Aorta (tissue), 5 donors: ENCODE measurements at places on chromosomes 16 and 17. TPM values are rescaled to one million over a fixed set of nuclear protein-coding genes. Genes with fewer than 3 reads are reported as not detected.

The KRT33B gene
- total RNA-seq: not detected

The MYO15A gene
- 3.1 TPM for total RNA-seq

DNA sequence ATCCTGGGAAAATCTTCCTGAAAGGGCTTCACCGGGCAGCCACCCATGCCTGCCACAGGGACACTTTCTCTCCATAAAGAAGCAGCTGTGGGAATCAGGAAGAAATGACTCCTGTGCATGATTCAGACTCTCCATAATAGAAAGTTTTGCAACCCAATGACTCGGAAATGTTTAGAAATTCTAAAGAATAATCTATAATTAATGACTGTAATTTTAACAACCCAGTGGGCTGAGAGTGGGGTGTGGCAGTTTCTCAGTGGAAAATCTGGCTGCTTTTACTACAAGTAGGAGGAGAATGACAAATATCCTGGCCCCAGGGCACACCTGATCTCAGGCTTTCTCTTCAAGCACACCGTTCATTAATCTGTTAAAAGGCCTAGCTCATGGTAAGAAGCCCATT is 25.7 kb downstream of the IRF8 start:
- DNase-seq: no peak
- H3K4me3 ChIP-seq: no peak overlapping the region
- no peak overlapping the region for H3K27ac ChIP-seq

GRCh38 chr16:69056421-69056820 is 49.0 kb upstream of the HAS3 start:
- H3K27ac ChIP-seq: no peak overlapping the region
- H3K27me3 ChIP-seq: no peaks in the 10 kb centered on the region
- DNase-seq: no peak

DNA sequence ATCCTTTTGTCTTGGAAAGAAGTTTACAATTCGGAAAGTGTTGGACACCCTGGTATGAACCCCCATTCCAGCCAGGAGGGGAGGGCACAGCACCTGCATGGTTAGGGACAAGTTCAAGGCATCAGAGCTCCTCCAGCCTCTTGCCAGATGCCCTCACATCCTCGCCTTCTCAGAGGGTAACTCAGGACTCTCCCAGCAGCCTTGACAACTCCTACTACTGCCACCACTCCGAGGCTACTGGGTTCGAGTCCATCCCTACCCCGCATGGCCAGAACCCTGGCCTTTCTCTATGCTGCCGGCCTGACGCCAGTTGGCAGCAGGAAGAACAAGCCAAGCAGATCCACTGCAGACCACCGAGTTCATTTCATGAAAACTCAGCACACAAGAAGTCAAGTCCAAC is 34.1 kb downstream of the AXIN2 start:
- peaks cover 9% of the 10 kb centered on the region for H3K4me1 ChIP-seq
- no peak overlapping the region for H3K4me3 ChIP-seq
- H3K27me3 ChIP-seq: no peaks in the 10 kb centered on the region

GRCh38 chr17:40179923-40180659 is 2.8 kb downstream of the RAPGEFL1 start:
- no peak for DNase-seq
- H3K27me3 ChIP-seq: no peaks in the 10 kb centered on the region
- no peak overlapping the region for H3K27ac ChIP-seq
- no peak overlapping the region for H3K4me3 ChIP-seq

- no peak for DNase-seq
- no peak overlapping the region for H3K4me3 ChIP-seq
- H3K36me3 ChIP-seq: no peaks in the 10 kb centered on the region
- H3K4me1 ChIP-seq: no peaks in the 10 kb centered on the region
- no peaks in the 10 kb centered on the region for H3K27me3 ChIP-seq
Measured at GRCh38 chr17:28227316-28228108, 91.5 kb upstream of the TMEM97 start.

- no peaks in the 10 kb centered on the region for H3K4me1 ChIP-seq
- H3K27ac ChIP-seq: no peak overlapping the region
- no peaks in the 10 kb centered on the region for H3K27me3 ChIP-seq
- no peak overlapping the region for H3K4me3 ChIP-seq
Measured at GRCh38 chr17:32944248-32945020, 16.5 kb downstream of the TMEM98 start.

- no peak overlapping the region for H3K4me3 ChIP-seq
- H3K4me1 ChIP-seq: no peaks in the 10 kb centered on the region
- H3K27me3 ChIP-seq: no peaks in the 10 kb centered on the region
- H3K27ac ChIP-seq: no peak overlapping the region
Measured at GRCh38 chr17:42277342-42277712, 1.1 kb upstream of the STAT5B start.
